ENCODE measurements at places on chromosomes 1 and 21.

GRCh38 chr1:6253380-6253779, 7.5 kb downstream of the GPR153 start:
- no peak for DNase-seq

- peak; percentile 63 for DNase-seq
Observed at GRCh38 chr1:150236614-150237100, 745 bp upstream of the ANP32E start.

DNA sequence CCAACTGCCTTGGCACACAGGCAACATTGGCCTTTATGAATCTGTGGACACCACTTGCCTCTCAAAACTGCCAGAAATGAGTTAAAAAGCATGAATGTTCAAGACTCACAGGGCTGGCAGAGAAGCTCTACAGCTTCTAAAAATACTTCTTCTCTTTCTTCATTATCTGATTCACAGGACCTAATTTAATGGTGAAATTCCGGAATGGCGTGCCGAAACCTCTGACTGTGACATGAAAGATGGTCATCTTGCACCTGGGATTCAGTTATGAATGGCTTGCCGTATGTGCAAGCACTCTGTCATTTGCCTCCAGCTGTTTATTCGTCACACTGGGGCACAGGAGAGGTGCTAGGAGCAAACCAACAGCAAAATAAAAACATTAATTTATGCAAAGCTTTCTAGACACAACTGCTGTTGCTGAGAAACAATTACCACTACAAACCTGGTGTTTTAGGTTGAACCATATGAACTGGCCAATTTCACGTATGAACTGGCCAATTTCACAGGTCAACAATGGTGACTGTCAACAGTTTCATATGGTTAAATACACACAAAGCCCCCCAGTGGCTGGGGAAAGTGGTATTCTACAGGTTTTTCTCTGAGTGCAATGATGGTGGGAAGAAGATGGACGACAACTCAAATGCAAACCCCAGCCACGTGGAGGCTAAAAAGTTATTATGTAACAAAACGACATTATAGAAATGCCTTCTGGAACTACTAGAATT, 648.3 kb downstream of the KIF26B start:
- no peak for DNase-seq

- DNase-seq, result peak; percentile 18
Observed at GRCh38 chr1:50959303-50959912, 659 bp downstream of the FAF1 start.

- no peak for DNase-seq
Observed at GRCh38 chr1:234972411-234973191, 156.0 kb downstream of the TOMM20 start.

DNA sequence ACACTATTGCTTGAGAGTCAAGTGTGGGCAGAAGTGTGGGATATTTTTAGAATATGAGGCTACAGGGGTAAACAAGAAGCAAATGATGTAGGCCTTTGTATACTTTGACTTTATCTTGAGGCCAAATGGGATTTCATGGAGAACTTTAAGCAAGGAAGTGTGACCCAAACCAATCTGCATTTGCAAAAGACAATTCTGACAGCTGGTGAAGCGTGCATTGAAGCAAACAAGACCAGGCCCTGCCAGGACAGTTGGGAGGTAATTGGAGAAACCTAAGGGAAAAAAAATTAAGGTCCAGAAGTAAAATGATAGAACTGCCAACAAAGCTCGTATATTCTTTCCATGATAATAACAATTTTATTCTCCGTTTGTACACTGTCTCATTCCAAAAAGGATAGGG, 168.3 kb downstream of the TM2D1 start:
- no peak for DNase-seq

- DNase-seq, result no peak
Observed at GRCh38 chr21:43355925-43356289, 71.0 kb downstream of the SIK1 start.

- peak; percentile 18 for DNase-seq
Observed at GRCh38 chr1:214281720-214282629, 1.0 kb downstream of the SMYD2 start.

GRCh38 chr1:40039245-40039756, 1.2 kb upstream of the CAP1 start:
- peak; percentile 99 for DNase-seq

GRCh38 chr1:12113433-12114339, 50.6 kb downstream of the TNFRSF8 start:
- no peak for DNase-seq

DNA sequence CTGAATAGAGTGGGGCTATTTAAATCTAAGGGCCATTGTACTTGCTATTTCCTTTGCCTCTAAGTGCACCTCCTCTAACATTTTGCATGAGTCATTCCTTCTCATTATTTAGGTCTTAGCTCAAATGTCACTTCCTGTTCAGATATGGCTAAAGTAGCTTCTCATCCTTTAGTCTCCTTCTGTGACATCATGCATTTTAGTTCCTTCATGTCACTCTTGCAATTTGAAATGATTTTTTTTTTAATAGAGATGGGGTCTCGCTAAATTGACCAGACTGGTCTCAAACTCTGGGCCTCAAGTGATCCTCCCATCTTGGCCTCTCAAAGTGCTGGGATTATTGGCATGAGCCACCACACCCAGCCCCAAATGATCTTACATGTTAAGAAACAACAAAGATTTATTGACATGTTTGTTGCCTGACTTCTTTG, 6.6 kb downstream of the TBX19 start:
- no peak for DNase-seq

GRCh38 chr1:21495225-21495820, 13.9 kb upstream of the ALPL start:
- no peak for DNase-seq

DNA sequence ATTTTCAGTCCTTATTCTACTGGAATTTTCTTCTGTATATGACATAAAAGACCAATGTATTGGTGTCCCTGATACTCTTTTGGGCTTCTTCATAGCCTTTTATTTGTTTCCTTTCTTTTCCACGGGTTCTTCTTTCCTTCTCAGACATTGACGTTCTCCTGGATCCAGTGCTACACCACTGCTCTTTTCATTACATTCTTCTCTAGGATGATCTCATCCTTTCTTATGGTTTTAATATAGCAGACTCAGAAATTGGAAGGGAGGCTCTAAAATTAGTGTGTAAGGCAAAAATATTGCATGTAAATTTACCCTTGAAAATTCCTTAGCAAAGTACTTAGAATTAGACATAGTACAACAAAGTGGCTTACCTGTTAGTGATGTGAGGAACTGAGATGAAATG, 65.3 kb downstream of the SELENOF start:
- no peak for DNase-seq

DNA sequence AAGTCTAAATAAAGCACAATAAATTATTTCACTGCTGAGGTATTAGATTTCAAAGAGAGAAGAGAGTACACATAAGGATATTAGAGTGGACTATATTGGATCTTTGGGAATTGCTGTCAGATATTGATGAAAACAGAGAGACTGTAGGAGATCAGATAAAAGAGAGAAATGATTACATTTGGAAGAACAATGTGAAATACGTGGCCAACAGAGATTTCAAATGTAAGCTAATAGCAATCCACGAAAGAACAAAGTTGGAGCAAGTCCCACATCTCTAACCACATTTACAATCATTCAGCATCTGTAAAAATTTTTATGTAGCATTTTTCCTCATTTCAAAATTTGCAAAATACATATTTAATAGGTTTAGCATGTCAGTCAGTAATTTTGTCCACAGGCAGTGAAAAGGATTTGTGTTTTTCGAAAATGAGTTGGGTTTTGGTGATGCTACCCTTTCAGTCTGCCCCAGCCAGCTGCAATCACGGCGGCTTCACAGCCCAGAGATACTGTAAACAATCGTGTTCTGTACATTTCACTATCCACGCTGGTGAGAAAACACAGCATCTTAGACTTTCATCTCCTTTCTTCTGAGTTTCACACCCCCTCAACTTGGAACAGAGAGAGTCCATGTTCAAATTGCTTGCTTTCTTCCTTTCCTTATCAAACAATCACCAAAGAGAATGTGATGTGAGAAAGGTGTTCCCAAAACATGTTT, 209.1 kb upstream of the LYPLAL1 start:
- no peak for DNase-seq

GRCh38 chr1:214259353-214259977, 21.5 kb upstream of the SMYD2 start:
- no peak for DNase-seq

DNA sequence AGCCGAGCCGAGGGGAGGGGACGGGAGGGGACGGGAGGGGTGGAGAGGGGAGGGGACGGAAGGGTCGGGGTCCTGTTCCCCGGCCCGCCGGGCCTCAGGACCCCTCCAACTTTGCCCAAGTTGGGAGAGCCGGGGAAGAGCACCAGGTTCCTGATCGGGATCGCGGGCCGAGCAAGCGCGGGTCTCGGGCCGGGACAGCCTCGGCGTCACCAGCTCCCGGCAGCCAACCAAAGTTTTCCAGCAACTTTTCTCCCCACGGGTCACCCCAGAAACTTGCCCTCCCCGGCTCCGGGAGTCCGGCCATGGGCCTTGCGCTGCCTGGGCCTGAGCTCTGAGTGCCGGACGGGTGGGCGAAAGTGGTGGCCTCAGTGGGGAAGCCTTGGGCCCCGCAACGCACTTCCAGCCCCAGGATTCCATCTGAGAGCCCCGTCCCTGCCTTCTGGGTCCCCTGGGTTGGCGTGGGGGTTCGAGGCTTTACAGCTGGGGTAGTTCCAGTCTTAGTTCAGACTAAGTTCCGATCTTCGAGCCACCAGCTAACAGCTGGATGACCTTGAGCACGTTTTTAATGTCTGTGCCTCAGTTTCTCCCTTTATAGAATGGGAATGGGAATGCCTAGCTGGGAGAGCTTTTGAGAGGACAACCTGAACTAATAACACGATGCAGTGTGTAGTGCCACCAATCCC, 458 bp downstream of the ZC3H12A start:
- DNase-seq, result no peak

- peak; percentile 43 for DNase-seq
Observed at GRCh38 chr21:38352536-38353219, 95.9 kb downstream of the KCNJ15 start.

DNA sequence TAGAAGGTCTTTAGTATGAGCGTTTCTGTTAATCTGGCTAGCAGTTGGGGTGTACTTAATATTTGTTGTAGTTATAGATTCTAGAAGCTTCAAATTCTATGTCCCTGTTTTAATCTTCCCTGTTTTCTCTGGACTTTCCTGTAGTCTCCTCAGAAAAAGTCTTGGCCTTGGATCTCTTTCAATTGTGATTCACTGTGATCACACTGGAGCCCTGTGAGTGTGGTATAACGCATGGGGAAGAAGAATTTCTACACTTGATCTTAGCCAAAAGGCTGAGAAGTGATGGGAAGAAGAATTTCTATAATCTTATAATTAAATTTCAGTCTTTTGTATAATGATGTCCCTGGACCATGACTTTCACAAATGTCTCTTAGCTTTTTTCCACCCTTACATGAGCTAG, 36.7 kb upstream of the COP1 start:
- no peak for DNase-seq

DNA sequence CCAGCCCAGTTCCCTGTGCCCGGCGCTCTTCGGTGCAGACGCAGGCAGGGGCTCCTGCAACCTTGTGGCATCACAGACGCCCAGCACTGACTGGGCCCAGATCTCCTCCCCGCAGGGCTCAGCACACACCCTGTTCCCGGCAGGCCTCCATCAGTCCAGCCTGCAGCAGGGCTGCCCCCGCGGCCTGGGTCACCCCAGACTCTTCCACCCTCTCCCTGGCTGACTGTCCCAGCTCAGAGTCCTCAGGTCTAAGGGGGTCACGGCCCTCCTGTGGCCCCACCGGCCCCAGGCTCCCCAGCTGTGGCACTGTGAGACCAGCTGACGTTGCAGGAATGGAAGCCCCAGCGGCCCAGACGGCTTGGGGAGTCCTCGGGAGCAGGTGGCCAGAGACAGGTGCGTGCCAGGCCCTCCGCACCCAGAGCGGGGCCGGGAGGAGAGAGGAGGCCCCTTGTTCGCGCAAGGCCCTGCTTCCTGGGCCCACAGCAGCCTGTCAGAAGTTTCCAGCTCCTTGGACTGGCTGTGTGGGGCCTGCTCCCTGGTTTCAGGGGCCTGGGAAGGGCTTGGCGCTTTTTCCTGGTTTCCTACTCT, 4.2 kb downstream of the B3GALT6 start:
- no peak for DNase-seq

DNA sequence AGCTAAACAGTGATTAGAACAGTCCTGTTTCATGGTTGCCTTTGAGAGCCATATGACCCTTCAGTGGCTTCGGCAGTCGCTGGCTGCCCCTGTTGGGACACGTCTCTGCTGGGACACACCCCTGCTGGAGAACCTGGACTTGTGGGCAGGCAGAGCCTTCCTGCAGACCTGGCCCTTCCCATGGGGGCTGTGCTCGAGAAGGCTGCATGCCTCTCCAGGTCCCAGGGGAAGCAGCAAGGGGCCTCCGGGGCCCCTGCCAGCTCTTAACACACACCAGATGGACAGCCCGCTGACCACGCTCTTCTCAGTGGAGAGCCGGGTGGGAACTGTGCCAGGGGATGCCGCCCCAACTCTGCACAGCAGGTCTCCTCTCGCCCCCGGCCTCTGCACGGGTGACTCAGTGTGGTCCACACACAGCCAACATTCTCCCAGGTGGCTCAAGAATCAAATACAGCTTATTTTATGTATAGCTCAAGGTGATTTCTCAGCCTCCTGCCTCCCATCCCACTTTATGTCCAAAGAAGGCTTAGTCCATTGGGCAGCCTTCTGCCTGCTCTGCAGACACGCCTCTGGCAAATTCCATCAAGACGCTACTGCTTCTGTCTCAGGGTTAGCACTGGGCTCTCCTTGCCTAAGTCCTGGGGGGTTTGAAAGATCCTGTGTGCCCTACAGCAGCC, 450.8 kb downstream of the KIF26B start:
- no peak for DNase-seq

DNA sequence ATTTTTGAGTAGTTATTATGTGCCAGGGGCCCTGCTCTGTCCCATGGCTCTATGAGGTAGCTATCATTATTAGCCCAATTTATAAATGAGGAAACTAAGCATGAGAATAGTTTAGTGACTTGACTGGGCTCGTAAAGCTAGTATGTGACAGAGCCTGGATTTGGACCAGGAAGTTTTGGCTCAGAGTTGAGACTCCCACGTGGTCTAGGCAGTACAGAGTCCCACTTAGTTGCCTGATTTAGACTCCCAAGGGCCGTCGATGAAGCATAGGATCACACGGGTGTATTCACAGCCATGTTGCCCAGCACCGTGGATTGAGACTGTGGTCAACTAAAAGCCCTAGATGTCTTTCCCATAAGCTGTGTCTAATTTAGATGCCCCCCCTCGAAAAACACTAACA, 81.7 kb downstream of the DDX20 start:
- no peak for DNase-seq

GRCh38 chr1:56564615-56565014, 14.7 kb downstream of the PLPP3 start:
- DNase-seq, result no peak

GRCh38 chr1:237416924-237417655, 375.1 kb downstream of the RYR2 start:
- no peak for DNase-seq

DNA sequence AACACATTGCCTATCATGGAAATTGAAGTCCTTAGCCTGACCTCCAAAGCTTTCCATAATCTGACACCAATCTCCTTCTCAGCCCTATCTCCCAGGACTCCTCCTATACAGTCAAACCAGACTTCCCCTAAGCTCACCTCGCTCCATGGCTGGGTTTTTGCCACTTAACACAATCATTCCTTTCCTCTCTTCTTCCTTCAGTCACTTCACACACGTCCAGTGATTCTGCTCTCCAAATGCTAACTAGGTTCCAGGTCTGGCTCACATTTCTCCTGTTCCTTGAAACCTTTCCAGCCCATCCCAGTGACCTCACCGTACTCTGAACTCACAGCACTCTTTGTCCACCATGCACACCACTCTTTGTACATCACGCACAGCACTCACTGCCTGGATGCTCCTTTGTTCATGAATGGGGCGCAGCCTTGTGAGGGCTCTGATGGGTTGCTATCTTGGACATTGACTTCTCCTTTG, 98.4 kb downstream of the GLUL start:
- no peak for DNase-seq
